ENCODE measurements at places on chromosomes 4 and X.

- no peak for DNase-seq
These were observed 671.3 kb upstream of the GALNT7 start for GRCh38 chr4:172497321-172497720.

GRCh38 chrX:107272431-107272921, 66.1 kb downstream of the DNAAF6 start:
- DNase-seq: no peak

DNA sequence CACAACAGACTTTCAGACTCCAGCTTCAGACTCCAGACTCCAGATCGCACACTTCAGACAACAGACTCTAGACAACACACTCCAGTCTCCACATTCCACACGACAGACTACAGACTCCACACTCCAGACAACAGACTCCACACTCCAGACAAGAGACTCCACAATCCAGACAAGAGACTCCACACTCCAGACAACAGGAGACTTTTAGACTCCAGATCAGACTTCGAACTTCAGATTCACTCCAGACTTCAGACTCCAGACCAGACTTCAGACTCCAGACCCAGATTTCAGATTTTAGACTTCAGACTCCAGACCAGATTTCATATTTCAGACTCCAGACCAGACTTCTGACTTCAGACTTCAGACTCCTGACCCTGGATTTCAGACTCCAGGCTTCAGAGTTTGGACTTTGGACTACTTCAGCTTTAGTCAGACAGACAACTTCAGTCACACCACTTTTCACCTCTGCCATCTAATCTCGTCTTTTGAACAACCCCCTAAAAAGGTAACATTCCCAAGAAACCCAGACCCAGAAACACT, 29.0 kb upstream of the TLR2 start:
- no peak for DNase-seq

- DNase-seq: no peak
These were observed 236.1 kb downstream of the MGST2 start for GRCh38 chr4:139901531-139902320.

Data from stimulated activated CD4-positive, alpha-beta T cell treated with anti-CD3 and anti-CD28 coated beads, Interleukin-1b, Interleukin-23, amount 100 ng/mL, for 4 hours (primary cell).